ENCODE measurements at places on chromosomes 3 and 15.

DNA sequence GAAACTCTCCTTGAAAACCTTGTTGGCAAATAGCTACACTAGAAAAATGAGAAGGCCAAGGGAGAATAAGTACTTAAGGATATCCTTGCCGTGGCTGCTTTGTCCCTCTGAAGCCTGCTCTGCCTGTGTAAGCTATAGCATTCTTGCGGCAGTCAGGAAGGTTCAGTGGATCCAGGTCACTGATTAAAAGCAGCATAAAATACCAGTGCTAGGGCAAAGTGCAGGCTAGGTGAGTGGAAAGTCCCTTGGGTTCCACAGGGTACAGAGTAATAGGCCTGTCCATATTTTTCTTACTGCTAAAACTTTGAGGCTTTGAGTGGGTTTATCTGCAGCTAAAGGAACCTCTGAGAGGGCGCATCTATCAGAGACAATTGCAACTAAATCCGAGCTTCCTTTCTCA is 10.3 kb downstream of the CXCR6 start:
- DNase-seq = no peak

- DNase-seq = no peak
Observed at GRCh38 chr3:48428572-48429316, 1.1 kb downstream of the PLXNB1 start.

DNA sequence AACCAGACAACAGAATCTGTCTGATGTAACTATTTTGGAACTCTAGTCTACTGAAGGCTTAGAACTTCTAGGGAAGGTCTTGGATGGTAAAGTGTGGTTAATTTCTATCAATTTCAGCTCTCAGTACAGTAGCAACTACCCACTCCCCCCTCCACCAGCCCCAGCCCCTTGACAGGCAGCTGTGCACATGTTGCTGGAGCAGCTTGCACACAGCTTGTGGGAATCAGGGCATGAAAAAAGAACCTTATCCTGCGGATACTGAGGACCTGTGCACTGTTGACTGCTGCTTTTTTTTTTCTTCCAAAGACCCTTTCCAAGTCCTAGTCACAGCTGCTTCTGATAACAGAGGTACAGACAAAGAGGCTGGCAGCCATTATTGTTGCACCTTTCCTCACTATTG is 81.5 kb upstream of the UBP1 start:
- DNase-seq = no peak

DNA sequence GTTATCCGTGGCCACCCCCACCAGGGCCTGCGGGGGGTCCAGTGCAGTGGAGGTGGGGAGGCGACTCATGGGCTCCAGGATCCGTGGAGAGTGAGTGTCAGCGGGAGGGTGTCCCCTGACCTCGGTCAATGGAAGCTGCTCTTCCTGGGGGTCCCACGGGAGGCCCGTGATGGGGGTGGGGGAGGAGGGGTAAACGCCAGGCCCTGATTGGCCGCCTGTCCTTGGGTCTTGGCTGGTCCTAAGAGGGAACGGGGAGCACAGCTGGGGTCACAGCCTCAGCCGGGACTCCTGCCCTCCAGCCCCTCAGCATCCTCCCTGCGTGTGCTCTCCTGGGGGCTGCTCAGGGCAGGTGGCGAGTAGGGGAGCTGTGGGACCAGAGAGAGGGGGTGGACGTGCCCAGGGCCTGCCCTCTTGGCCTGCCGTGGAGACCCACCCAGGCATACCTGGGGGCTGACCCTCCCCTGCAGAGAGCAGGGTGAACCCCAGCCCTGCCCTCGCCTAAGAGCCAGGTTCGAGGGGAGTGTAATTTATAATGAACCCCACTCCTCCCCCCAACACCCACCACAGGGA is 184.6 kb downstream of the GOLGA6L6 start:
- DNase-seq = no peak

DNA sequence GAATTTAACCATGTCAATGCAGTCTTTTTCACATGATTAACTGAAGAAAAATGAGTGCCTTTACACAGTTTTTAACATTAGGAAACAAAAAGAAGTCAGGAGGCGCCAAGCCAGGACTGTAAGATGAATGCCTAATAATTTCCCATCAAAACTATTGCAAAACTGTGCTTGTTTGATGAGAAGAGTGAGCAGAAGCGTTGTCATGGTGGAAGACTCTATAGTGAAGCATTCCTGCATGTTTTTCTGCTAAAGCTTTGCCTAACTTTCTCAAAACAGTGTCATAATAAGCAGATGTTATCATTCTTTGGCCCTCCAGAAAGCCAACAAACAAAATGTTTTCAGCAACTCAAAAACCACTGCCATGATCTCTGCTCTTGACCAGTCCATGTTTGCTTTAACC is 156.8 kb upstream of the CDIN1 start:
- no peak for DNase-seq

- no peak for DNase-seq
Observed at GRCh38 chr15:67678993-67679392, 136.5 kb downstream of the MAP2K5 start.

DNA sequence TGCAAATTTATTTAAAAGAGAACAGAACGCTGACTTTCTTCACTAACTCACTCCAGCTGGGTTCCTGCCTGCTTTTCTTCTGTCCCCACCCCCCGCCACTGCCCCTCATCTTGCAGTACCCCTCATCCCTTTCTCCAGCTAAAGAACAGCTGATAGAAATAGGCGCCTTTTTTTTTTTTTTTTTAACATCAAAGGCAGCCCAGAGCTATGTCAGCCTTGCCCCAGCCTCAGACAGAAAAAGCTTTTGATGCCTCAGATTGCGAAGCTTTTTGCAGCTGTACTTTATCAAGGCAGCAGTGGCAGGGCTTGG is 1.8 kb downstream of the CADPS start:
- DNase-seq = no peak

DNA sequence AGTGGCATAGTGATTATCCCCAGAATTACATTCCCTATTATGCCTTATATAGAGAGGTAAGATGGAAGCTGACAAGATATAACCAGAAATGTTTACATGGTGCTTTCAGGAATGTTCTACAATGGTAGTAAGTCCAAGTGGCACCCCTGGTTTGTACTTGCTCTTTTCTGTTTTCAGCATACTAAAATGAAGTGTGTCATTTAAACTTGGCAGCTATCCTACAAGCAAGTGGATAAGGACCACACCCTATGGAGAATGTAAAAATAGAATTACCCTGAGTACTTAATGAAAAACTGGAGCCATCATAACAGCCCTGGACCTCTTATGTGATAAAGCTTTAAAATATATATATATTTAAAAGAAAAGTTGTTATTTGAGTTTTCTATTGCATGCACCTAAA is 1012.7 kb upstream of the CADM2 start:
- no peak for DNase-seq

- no peak for DNase-seq
Observed at GRCh38 chr3:32450426-32450825, 52.2 kb downstream of the CMTM6 start.

- no peak for DNase-seq
Observed at GRCh38 chr15:88302373-88302772, 45.8 kb upstream of the NTRK3 start.

DNA sequence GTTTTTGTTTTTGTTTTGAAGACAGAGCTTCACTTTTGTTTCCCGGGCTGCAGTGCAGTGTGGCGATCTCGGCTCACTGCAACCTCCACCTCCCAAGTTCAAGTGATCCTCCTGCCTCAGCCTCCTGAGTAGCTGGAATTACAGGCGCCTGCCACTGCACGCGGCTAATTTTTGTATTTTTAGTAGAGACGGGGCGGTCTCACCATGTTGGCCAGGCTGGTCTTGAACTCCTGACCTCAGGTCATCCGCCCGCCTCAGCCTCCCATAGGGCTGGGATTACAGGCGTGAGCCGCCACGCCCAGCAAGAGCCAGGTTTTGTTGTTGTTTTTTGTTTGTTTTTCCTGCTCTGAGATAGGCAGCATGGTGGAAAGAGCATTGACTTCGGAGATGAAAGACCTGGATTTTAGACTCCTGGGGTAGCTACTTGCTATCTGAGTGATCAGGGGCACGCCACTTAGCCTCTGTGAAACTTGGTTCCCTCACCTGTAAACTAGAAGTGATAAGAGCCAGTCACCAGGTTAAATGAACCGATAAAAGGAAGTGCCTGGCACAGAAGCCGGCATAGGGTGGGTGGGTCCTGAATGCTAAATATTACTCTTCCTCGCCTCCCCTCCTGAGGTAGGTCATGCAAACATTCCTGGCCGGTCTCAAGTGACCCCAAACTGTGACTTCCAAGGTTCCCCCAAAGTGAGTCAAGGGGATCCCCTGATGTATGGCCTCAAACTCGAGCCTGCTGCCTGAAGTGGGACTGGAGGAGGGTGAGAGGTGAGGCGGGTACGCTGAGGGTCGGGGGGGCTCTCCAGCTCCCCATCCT is 62.9 kb upstream of the MCF2L2 start:
- no peak for DNase-seq

DNA sequence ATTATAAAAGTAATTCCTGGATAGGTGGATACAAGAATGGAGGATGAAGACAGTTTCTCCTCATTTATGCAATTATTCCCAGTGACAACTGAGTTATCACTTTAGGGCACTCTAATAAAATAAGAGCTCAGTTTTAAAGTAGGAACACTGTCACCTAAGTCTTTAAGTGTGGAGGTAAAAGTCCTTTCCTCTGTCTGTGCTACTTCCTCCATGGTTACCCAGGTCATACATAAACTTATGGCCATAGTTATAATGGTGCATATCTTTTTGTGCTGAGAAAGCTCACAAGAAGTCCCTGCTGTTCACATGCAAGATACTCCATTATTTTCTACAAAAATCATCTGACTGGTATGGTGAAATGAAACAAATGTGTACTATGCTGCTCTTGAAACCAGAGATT is 1093.6 kb downstream of the IGSF11 start:
- DNase-seq = no peak

GRCh38 chr3:52197499-52197841 is 490 bp upstream of the ALAS1 start:
- DNase-seq = no peak

- DNase-seq = no peak
Observed at GRCh38 chr15:63331456-63331855, 50.2 kb downstream of the CA12 start.

Measured in Right ventricle myocardium inferior (tissue), 1 donor.